ENCODE measurements at places on chromosomes 3 and 15.

GRCh38 chr15:39599871-39600270 is 19.0 kb downstream of the THBS1 start:
- no peak for DNase-seq

DNA sequence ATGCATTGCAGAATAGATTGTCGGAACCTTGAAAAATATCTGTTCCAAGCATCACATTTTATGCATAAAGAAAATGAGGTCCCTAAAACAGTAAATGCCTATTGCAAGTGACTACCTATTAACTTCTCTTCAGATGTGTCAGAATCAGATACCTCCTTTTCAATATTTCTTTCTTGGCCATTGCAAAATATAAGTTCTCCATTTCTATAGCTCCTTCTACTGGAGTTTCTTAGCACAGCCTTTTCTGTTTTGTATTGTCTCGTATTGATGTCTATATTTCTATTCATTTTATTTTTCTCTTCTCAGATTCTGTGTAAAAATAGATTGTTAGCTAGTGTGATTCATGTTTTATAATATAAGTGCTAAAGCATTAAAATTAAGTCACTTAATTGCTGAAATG is 63.4 kb downstream of the PPARG start:
- no peak for DNase-seq

GRCh38 chr3:159080256-159080655 is 278.4 kb downstream of the MFSD1 start:
- no peak for DNase-seq

GRCh38 chr3:108099679-108100428 is 9.0 kb upstream of the CD47 start:
- DNase-seq, result no peak

- no peak for DNase-seq
Observed at GRCh38 chr3:151431940-151432339, 28.9 kb downstream of the IGSF10 start.

GRCh38 chr15:43144512-43144911 is 11.1 kb downstream of the TMEM62 start:
- DNase-seq, result no peak

GRCh38 chr15:73965094-73965757 is 26.9 kb downstream of the STOML1 start:
- peak; percentile 65 for DNase-seq

GRCh38 chr3:72665701-72666446 is 182.4 kb downstream of the SHQ1 start:
- DNase-seq, result peak; percentile 34

- DNase-seq, result no peak
Observed at GRCh38 chr15:51766341-51766740, 14.9 kb downstream of the TMOD2 start.

- no peak for DNase-seq
Observed at GRCh38 chr3:123156276-123156995, 45.3 kb upstream of the SEC22A start.

GRCh38 chr3:123790254-123791072 is 93.7 kb downstream of the MYLK start:
- DNase-seq, result no peak

DNA sequence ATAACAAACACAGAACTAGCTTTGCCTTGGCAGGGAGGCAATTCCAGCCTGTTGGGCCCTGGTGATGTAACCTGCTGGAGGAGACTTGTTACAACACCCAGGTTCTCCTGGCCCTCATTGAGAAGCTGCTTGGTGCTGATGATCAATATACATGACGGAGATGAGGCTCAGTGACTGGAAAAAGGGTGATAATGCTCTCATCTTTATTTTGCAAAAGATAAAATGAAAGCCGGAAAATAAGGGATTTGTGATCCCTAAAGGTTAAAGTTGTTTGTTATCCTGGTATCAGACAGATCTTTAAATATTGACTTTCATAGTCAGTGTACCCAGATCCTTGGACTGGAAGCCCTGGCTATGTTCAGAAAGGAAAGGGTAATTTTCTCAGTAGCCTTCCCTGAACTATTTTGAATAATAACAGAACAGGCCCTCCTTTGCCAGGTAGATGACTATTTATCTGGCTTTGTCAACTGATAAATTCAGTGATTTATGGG is 118.9 kb upstream of the MEIS2 start:
- DNase-seq, result no peak

- no peak for DNase-seq
Observed at GRCh38 chr15:66145726-66146182, 107.8 kb downstream of the MEGF11 start.

GRCh38 chr3:117887901-117888300 is 1146.7 kb downstream of the IGSF11 start:
- no peak for DNase-seq

DNA sequence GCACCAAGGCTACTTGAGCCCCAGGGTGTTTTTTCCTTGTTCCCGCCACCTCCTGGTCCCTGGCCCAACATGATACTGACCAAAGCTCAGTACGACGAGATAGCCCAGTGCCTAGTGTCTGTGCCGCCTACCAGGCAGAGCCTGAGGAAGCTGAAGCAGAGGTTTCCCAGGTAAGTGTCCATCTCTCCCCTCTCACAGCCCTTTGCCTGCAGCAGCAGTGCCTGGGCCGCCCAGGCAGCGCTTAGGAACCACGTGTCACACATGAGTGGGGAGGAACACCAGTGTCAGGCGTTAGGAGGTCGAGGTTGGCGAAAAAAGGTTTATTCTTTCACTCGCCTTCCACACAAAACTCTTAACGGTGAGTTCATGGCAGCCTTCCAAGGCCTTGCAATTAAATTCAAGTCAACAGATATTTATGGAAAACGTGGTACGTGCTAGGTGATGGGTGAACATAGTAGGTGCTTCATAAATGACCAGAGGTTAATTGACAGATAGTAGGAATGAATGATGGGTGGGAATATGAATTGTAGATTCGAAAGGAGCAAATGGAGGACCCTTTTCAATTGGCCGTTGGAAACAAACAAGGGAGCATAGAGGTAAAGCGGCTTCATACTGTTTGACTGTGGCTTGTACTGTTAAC is 486 bp downstream of the CDIN1 start:
- DNase-seq, result no peak

GRCh38 chr15:38539008-38539343 is 25.6 kb downstream of the RASGRP1 start:
- no peak for DNase-seq

DNA sequence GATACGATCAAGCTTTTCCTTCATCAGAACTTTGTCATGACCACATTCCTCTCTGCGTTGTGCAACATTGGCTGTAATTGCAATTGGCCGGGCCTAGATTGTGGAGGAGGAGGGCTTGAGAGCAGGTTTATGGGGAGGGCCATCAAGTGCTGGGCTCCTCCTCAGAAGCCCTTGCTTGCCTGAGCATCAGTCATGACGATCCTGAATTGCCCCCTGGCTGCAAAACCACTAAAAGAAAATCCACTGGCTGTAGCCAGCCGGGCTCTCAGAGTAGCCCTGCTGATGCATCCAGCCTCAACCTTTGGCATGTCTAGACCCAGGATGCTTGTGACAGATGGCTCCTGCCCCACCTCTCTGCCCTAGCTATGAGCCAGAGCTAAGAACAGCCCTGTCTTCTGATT is 13.4 kb upstream of the TRH start:
- DNase-seq, result no peak

- no peak for DNase-seq
Observed at GRCh38 chr15:73628976-73629797, 4.0 kb downstream of the NPTN start.

DNA sequence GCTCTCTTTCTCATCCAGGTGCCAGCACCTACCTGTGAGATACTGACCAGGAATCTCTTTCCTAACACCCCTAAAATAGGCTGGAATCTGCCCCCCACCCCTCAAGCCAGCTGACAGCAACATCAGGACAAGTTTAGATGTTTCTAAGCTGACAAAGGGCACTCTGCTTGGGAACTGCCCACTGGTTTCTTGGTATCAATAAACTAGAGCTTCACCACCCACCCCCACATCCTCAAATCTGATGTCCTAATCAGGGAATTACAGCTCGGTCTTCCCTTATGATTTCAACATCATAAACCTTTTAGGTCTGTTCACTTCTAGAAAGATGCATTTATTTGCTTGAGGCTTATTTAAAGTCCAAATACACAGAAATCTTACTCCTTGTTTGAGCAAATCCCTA is 34.7 kb downstream of the CEP19 start:
- DNase-seq, result no peak

- no peak for DNase-seq
Observed at GRCh38 chr15:72222393-72222792, 8.6 kb downstream of the PKM start.

DNA sequence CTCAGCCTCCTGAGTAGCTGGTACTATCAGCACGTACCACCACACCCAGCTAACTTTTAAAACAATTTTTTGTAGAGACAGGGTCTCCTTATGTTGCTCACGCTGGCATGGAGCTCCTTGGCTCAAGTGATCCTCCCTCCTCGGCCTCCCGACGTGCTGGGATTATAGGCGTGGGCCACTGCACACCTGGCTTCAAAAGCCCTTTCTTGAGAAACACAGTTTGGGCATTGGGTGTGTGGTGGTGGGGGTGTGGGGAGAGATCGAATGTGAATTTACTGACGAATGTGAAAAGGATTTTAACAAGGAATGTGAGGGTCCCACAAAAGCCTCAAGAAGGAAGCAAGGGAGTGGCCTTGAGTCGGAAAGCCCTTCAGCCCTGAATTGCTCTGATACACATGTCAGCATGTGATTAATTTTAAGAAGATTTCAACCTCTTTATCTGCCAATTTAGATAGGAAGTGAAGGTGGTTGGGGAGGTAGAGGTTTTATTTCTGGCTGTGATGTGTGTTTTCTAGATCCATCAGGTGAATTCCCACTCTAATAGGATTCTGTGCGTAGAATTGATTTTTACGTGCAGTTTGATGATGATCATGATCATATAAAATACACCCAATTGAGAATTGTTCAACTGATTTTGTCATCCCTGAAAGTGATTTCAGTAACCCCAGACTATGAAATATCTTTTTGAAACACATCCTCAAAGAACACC is 1.1 kb downstream of the CCR4 start:
- DNase-seq, result no peak

GRCh38 chr3:141839389-141839788 is 37.1 kb upstream of the ATP1B3 start:
- DNase-seq, result no peak

- DNase-seq, result no peak
Observed at GRCh38 chr15:80266745-80267144, 14.7 kb upstream of the CTXND1 start.

GRCh38 chr3:124256156-124256555 is 264.2 kb upstream of the ROPN1 start:
- DNase-seq, result no peak

GRCh38 chr3:33883951-33884561 is 85.6 kb downstream of the PDCD6IP start:
- DNase-seq, result no peak

GRCh38 chr15:27360316-27360715 is 389.3 kb downstream of the GABRG3 start:
- no peak for DNase-seq

GRCh38 chr3:143826296-143826695 is 22.0 kb downstream of the SLC9A9 start:
- DNase-seq, result no peak
